Uterus (tissue), 4 donors: ENCODE measurements at places on chromosomes 1 and 21. TPM values are rescaled to one million over a fixed set of nuclear protein-coding genes. Genes with fewer than 3 reads are reported as not detected.

CASQ2 gene
- 1.5 TPM for total RNA-seq

EFNA3 gene
- total RNA-seq, result 3.2 TPM

MYOG gene
- not detected for total RNA-seq

SEMA4A gene
- 8.2 TPM for total RNA-seq

METTL18 gene
- 1.0 TPM for total RNA-seq

GJA9 gene
- not detected for total RNA-seq

EPHA10 gene
- 0.41 TPM for total RNA-seq

S100A16 gene
- 57.4 TPM for total RNA-seq

PPIAL4G gene
- not detected for total RNA-seq

TCHH gene
- total RNA-seq, result not detected

PADI4 gene
- not detected for total RNA-seq

HSPB7 gene
- total RNA-seq, result 8.7 TPM

CD84 gene
- 2.8 TPM for total RNA-seq

S100A8 gene
- total RNA-seq, result 25.2 TPM

AADACL4 gene
- total RNA-seq, result not detected

ASTN1 gene
- 0.29 TPM for total RNA-seq

RGS8 gene
- not detected for total RNA-seq

SERPINC1 gene
- total RNA-seq, result not detected

FCAMR gene
- not detected for total RNA-seq

TNFRSF9 gene
- total RNA-seq, result not detected

STYXL2 gene
- total RNA-seq, result not detected

FAM229A gene
- total RNA-seq, result 5.2 TPM

CD1D gene
- 3.4 TPM for total RNA-seq

FCGR1A gene
- 3.9 TPM for total RNA-seq

IRF6 gene
- total RNA-seq, result 4.9 TPM

OR10J1 gene
- total RNA-seq, result not detected

CRYBG2 gene
- not detected for total RNA-seq

ELAPOR1 gene
- total RNA-seq, result 4.6 TPM

IGFN1 gene
- 0.51 TPM for total RNA-seq

CDCA8 gene
- total RNA-seq, result 5.9 TPM

OR2L13 gene
- total RNA-seq, result not detected

GSTM1 gene
- not detected for total RNA-seq

PCAT6 gene
- total RNA-seq, result not detected

B3GALT5 gene
- 0.26 TPM for total RNA-seq

RNU1-2 gene
- 2,125 TPM for total RNA-seq

FAM110D gene
- total RNA-seq, result 3.2 TPM

DUSP23 gene
- total RNA-seq, result 41.5 TPM

PDPN gene
- 17.7 TPM for total RNA-seq

UMODL1 gene
- not detected for total RNA-seq

SLAMF1 gene
- total RNA-seq, result 0.09 TPM

ATP6V1G3 gene
- total RNA-seq, result not detected

PRAMEF14 gene
- total RNA-seq, result not detected

B3GALT2 gene
- total RNA-seq, result not detected

HTR6 gene
- total RNA-seq, result not detected

KPRP gene
- not detected for total RNA-seq

SLC30A2 gene
- not detected for total RNA-seq

CORT gene
- not detected for total RNA-seq

DNAJC28 gene
- total RNA-seq, result 2.1 TPM

GPX7 gene
- 125 TPM for total RNA-seq

PPM1J gene
- total RNA-seq, result 2.6 TPM

ATG4C gene
- total RNA-seq, result 25.8 TPM

AJAP1 gene
- total RNA-seq, result 2.0 TPM

SLC44A3 gene
- 4.1 TPM for total RNA-seq

GIPC2 gene
- total RNA-seq, result 6.0 TPM

TMEM79 gene
- 0.26 TPM for total RNA-seq
